Activated naive CD4-positive, alpha-beta T cell (primary cell): ENCODE measurements at places on chromosomes 2 and 18.

DNA sequence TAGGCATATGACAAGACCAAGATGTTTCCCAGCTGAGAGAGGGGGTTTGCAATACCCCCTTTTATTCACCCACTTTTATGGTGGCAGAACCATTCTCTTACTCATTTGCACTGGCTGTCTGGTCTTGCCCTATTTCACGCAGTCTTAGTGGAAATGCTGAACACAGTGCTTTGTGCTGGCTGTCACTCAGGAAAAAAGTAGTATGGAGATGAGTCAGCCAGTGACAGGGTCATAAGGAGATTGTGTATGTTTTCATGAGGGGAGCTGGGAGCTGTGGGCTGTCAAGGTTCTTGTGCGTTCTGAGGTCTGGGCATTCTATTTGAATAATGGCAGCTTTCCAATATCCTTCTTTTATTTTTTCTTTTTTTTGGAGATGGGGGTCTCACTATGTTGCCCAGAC, 10.9 kb upstream of the CNRIP1 start:
- no peak for DNase-seq

DNA sequence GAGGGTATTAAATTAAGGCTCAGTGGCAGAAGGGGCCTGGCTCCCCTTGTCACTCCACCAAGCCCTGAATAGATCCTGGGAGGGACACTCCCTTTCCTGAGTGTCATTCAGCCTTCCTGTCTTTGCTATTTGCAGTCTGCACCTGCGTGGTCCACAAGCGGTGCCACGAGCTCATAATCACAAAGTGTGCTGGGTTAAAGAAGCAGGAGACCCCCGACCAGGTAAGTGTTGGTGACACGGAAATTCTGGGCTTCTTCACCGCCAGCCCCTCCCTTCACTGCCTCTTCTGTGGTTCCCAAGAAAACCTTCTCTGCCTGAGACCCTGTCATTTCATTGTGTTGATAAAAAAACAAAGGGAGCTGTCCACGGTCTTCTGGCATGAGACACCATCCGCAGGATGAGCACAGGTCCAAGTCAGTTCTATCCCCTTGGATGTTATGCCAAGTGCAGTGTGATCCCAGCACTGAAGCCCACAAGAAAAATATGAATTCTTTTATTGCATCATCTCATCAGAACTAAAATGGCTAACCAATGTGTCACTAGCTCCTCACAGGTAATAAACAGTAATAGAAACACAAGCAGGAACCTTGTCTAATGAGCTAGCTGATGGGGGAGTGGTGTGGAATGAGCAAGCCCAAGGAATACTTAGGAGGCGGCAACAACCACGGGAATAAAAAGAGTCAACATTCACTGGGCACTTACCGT, 316.9 kb upstream of the EPAS1 start:
- DNase-seq = no peak

DNA sequence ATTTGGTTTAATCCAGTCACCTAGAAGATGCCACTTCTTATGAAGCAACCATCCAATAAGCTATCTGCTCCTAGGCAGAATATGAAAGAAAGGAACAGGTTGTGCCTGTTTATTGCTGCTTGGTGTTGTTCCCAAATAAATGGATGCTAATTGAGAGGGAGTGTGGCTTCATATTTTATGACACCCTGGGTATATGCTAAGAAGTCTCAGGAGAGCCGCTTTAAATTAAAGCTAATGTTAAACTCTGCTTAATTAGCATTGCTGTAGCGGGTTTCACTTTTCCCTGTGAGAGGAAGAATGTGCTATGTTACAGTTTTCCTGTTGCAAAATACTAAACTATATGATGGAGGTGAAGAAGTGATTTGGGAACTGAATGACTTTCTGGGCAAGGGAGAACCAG, 48.7 kb upstream of the TANK start:
- no peak for DNase-seq

DNA sequence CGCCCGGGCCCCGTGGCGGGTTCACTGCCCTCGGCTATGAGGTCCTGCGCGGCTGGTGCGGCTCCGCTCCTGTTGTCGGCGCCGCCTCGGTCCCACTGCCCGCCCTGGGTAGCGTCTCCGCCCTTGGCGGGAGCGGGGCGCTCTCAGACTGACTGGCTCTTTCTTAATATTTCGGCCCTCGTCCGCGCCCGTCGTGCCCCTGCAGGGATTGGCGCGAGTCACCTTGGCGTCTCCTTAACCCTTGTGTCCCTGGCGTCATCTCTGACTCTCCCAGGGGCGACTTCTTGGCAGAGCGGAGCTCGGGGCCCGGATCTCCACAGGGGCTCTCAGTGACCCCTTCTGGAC, 1.3 kb downstream of the PTMA start:
- DNase-seq = peak; percentile 57

DNA sequence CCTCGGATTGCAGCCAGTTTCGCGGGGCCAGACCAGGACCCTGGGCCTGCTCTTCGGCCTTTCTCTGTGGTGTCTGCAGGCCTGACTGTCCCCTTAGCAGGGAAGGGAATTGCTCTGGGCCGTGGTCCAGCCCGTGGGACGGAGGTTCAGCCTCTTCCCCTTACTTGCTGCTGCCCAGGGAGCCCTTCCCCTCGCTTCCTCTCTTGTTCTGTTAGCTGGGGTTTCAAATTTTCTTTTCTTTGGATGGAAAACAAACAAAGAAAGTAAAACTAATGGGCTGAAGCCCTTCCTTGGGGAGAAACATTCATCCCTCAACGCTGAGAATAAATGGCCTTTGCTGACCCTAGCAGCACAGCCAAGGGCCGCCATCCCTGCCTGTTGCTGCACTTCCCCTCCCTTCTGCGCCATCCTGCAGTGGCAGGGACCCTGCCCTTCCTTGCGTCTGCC, 52.4 kb downstream of the ASAP2 start:
- DNase-seq = no peak

- DNase-seq = no peak
These were observed 142.9 kb upstream of the SH3BP4 start for GRCh38 chr2:234808907-234809306.
